Left renal pelvis (tissue), 4 donors: ENCODE measurements at places on chromosomes 6 and 20.
A peak's percentile ranks its signal among the peaks of the same experiment; 100 is the strongest.

DNA sequence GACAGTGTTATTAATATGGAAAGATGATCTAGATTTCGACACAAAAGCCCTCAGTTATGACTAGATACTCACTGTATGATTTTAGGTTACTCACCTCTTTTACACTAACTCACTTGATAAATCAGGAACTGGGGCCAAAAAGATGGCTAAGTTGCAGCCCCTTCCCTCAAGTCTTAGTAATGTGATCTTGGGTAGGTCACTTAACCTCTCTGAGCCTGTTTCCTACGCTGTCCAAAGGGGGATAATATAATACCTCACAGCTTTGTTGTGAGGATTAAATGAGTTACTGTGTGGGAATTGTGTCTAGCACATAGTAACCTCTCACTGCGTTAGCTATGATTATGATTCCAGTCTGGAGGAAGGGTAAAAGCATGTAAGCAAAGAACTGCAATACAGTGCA lies 1.3 kb downstream of the TTI1 start:
- no peak for DNase-seq

- DNase-seq = no peak
Observed at GRCh38 chr6:35737413-35738211, 780 bp downstream of the ARMC12 start.

DNA sequence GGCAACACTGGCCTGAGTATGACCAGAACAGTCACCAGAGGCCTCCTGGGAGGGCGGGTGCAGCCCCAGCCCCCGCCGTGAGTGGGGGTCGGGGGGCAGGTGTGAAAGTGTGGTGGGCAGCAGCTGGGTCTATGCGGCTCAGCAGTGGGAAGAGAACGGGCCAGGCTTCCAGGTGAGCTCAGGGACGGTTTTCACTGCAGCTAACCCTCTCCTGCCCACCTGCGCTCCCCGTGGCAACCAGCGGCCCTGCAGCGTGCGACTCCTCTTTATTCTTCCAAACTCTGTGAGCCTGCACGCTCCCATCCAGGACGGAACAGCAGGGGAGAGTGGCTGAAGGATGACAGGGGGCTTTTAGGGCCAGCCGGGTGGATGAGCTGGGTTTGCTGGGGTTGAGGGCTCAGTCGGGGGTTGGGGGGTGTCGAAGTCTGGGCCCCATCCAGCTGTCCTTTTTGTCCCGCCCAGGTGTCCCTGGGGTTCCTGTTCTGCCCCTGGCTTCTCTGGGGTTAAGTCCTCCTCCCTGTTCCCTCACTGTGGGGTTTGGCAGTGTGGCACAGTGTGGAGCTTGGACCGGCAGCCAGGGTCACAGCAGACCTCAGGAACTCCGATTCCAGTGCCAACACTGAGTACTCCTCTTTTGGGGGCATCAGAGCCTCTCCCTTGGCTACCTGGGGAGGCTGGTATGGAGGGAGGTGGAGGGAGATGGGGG lies 859 bp upstream of the BIRC7 start:
- DNase-seq = no peak

GRCh38 chr20:63129991-63130657 lies 85.8 kb downstream of the YTHDF1 start:
- no peak for DNase-seq

DNA sequence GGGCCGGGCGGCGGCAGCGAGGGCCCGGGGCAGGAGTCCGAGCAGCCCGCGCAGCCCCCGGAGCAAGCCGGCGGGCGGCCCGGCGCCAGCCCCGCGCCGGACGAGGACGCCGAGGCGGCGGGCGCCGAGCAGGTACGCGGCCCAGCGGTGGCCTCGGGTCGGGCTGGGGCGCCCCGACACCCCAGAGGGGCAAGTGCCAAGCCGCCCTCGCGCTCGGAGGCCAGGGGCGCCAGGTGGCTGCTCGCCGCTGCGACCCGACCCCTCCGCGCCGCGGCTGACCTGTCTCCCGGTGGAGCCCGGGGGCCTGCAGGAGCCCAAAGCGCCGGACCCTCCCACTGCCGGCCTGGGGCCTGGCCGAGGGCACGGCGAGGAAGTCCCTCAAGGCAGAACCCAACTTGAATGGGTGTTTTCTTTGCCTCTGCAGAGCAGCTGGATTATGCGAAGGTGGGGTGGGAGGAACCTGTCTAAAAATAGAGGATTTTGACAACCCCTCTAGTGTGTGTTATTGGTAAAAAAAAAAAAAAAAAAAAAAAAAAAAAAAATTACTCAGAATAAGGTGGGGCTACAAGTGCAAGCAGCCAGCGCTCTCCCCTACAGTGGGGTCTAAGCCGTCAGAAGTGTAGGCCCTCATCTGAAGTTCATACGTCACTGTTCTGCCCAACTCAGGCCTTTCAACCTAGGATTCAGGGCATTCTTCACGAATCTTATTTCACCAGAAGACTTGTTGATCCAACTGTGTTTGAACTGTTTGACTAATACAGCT lies 609 bp downstream of the OGFRL1 start:
- peak; percentile 12 for DNase-seq

- no peak for DNase-seq
Observed at GRCh38 chr6:154515826-154516225, 5.3 kb upstream of the CNKSR3 start.

- DNase-seq = no peak
Observed at GRCh38 chr6:53189554-53189953, 40.9 kb upstream of the GCM1 start.

GRCh38 chr6:21994821-21995220 lies 302.0 kb downstream of the PRL start:
- DNase-seq = no peak

- no peak for DNase-seq
Observed at GRCh38 chr6:110703906-110704594, 111.2 kb downstream of the CDK19 start.

DNA sequence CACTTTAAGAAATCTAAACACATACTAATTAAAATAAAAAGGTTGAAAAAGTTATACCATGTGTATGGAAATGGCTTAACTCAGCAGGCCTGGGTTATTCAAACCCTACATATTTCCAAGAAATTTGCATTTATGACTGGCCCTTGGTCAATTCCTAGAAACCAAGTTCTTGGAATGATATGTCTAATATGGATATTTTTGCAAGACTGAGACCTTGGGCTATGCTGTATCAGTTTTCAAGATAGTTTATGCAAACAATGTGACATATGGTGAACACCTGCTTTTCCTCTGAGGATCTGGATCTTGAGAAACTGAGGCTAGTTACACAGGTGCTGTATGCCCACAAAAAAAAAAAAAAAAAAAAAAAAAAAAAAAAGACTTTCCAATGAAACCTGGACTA lies 536.9 kb upstream of the HS3ST5 start:
- DNase-seq = no peak

GRCh38 chr6:20605061-20605460 lies 70.8 kb downstream of the CDKAL1 start:
- no peak for DNase-seq

- no peak for DNase-seq
Observed at GRCh38 chr6:111794727-111795452, 78.4 kb downstream of the FYN start.

- no peak for DNase-seq
Observed at GRCh38 chr6:159157431-159157830, 11.8 kb upstream of the FNDC1 start.

GRCh38 chr6:87826424-87826823 lies 124.4 kb upstream of the AKIRIN2 start:
- DNase-seq = no peak

- DNase-seq = no peak
Observed at GRCh38 chr6:17298257-17298656, 17.1 kb downstream of the RBM24 start.

GRCh38 chr6:107080036-107080435 lies 35.3 kb downstream of the BEND3 start:
- DNase-seq = no peak

DNA sequence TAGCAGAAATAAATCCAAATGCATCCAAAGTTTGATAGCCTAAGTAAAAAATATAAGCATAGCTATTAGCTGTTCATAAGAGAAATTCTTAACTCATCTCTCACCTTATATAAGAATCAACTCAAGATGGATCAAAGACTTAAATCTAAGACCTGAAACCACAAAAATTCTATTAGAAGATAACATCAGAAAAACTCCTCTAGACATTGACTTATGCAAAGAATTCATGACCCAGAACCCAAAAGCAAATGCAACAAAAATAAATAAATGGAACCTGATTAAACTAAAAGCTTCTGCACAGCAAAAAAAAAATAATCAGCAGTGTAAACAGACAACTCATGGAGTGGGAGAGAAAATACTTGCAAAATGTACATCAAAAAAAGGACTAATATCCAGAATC lies 184.3 kb downstream of the TFAP2A start:
- DNase-seq = no peak

- no peak for DNase-seq
Observed at GRCh38 chr6:130269969-130270635, 47.4 kb upstream of the SAMD3 start.

GRCh38 chr6:42038163-42038562 lies 12.2 kb upstream of the TAF8 start:
- no peak for DNase-seq

GRCh38 chr6:89745716-89746115 lies 73.9 kb downstream of the MDN1 start:
- no peak for DNase-seq

DNA sequence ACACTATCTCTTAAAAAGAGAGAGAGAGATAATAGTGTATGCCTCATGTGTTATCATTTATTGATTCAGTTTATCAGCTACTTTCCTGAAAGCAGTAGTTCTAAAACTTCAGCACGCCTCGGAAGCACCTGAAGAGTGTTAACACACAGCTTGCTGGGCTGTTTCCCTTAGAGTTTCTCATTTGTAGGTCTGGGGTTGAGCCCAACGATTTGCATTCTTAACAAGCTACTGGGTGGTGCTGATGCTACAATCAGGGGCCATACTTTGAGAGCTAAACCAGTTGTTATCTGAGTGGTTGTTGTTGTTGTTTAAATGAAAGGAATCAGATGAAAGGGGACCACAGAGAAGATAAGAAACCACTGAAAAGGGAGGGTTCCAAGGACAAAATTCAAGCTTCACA lies 32.6 kb downstream of the SIM1 start:
- no peak for DNase-seq

GRCh38 chr6:19802656-19803055 lies 34.5 kb upstream of the ID4 start:
- no peak for DNase-seq

DNA sequence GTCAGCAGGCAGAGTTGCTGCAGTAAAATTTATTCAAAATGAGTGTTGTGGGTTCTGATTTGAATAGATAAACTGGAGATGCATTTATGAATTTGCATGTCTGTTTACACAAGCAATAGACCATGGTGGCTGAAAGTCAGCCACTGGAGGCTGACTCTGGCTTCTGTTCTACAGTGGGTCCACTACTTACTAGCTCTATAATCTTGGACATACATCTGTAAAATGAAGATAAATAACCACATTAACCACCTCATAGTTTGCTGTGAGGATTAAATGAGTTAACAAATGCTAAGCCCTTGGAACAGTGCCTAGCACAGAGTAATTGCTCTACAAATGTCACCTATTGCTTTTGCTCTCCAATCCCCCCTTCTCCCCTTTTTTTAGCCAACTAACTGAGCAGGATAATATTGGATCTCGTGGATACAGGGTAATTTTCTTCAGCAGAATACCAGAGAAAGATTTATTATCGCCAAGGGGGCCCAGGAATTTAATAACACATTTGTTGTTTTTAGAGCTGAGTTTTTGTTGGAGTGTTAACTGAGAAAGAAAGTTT lies 1.4 kb upstream of the PM20D2 start:
- DNase-seq = no peak

DNA sequence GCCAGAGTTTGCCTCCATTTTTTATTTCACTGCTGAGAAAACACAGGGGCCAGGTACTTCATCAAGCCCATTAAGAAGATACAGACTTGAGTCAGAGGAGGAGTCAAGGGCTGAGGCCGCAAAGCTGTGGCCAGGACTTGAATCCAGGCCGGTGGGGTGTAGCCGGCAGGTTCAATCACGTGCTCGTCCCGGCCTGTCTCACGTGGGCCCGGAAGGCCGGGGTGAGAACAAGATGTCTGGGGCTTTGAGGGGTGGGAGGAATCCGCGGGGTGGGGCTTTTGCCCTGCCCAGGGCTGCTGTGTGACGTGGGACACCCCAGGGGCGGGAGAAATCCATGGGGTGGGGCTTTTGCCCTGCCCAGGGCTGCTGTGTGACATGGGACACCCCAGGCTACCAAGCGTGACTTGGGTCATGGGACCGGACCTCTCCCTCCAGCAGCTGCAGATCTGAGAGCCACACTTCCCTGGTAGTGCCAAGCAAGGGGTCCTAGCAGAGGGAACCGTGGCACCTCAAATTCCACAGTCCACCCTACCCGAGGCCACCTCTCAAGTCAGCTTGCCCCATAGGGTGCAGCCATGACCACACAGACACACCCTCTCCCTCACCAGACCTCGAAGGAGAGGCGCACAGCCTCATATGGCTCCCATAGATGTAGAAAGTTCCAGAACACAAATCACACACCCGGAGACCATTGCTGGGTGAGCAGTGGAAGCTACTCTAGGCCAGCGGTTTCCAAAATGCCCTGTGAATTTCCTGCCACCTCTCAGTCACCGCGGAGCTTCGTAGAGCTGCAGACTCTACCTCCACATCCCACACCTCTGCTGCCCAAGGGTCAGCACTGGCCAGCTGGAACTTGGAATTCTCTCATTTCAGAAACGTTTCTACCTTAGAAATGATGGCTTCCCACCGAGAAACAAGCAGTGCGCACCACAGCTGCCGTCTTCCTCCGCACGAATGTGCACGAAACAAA lies 156.1 kb downstream of the DLL1 start:
- no peak for DNase-seq

GRCh38 chr6:11500008-11500407 lies 37.5 kb upstream of the TMEM170B start:
- no peak for DNase-seq

- no peak for DNase-seq
Observed at GRCh38 chr20:43717616-43717995, 9.2 kb downstream of the GTSF1L start.

GRCh38 chr6:43391440-43392031 lies 22.1 kb upstream of the ZNF318 start:
- no peak for DNase-seq

GRCh38 chr20:23782366-23782983 lies 31.7 kb upstream of the CST1 start:
- DNase-seq = no peak

DNA sequence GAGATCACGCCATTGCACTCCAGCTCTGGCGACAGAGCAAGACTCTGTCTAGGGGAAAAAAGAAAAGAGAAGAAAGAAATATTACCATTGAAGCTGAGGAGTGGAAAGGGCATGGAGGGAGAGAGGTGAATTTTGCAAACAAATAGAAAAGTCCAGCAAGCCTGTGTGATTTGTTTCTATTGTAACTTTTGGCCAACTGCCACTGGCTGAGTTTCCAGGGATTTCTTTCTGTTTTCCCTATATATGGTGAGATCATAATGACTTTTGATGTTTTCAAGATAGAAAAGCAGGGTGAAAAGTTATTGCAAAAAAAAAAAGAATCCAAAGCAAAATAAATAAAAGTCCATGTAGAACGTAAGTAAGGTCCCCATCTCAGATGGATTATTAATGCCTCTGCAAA lies 184.2 kb upstream of the RALGAPA2 start:
- DNase-seq = no peak
